ENCODE measurements at places on chromosomes 6 and 20. TPM values are rescaled to one million over a fixed set of nuclear protein-coding genes. Genes with fewer than 3 reads are reported as not detected.

- DNase-seq = no peak
Observed at GRCh38 chr20:7199861-7200260, 432.4 kb downstream of the BMP2 start.

- DNase-seq = no peak
Observed at GRCh38 chr20:62737271-62737811, 28.7 kb downstream of the NTSR1 start.

GRCh38 chr6:7721649-7722048 is 4.2 kb upstream of the BMP6 start:
- DNase-seq = no peak

CHD6 gene
- total RNA-seq = 52.9 TPM

RAD21L1 gene
- not detected for total RNA-seq

GRCh38 chr20:32450484-32451061 is 92.4 kb downstream of the ASXL1 start:
- no peak for DNase-seq

- no peak for DNase-seq
Observed at GRCh38 chr6:138008791-138009190, 98.4 kb downstream of the PERP start.

DNA sequence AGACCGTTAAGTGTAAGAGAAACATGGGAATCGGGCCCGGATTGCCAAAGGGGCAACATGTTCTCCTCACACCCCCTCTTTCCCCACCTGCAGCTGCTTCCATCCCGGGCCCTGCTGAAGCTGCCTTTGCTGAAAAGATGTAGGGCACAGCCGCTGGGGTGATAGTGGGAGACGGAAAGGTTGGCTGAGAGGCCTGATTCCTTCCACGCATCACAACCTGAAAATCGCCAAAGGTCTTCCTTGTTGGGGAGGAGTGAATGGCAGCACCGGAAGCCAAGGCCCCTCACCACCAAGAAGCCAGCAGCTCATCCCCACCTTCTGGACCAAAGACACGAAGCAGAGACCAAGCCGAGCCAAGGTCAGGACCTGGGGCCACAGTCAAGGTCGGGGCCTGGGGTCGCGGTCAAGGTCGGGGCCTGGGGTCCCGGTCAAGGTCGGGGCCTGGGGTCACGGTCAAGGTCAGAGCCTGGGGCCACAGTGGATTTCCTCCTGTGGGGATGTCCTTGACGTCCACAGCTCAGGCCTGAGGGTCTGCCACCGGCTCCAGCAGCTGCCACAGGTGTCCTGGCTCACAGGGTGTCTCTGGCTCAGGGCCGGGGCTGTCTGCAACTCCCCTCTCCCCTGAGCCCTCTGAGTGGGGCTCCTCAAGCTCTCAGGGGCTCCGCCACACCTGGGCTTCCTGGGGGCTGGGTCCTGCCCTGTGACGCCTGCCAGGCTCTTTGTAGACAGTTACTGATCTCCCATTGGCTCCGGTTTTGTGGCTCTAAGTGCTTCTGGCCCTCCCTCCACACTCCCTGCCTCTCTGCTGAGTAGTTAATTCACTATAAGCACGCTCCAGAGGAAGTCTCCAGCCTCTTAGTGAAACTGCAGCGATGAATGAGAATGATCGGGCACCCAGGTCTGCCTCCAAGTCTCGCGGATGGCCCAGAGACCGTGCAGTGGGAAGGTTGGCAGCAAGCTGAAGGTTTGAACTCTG is 5.5 kb upstream of the CHRNA4 start:
- DNase-seq = peak; percentile 11

DNA sequence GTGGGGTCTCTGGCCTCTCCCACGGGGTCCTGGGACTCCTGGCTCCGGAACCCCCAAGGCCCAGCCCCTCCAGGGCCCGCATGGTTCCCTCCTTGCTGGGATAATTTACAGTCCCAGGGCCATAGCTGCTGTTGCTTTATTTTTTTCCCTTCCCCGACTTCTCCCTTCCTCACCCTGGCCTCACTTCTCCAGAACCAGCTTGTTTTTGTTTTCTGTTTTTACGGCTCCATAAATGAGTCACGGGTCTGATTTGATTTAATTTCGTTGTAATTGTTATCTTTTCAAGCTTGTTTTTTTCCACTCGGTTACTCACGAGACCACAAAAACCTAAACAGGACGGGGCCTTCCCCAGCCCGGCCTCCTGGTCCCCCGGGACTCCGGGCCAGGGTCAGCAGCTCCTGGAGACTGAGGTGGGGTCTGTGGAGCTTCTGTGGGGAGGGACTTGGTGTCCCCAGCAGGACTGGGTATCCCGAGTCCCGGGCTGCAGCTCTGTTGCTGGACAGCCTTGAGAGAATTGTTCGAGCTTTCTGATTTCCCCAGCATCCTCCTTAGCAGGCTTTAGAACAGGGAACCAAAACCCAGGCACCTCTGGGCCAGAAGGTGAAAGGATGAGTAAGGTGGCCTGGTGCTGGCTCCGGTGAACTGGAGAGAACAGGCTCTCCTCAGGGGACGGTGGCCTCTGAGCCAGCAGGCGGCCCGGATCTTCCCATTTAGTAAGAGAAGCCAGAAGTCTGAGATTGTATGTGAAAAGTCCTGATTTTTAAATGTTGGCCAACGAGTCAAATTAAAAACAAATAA is 94.9 kb downstream of the CEBPB start:
- DNase-seq = no peak

SUMO4 gene
- total RNA-seq = 0.24 TPM

GRCh38 chr6:112311950-112312547 is 35.1 kb upstream of the RFPL4B start:
- no peak for DNase-seq

DNA sequence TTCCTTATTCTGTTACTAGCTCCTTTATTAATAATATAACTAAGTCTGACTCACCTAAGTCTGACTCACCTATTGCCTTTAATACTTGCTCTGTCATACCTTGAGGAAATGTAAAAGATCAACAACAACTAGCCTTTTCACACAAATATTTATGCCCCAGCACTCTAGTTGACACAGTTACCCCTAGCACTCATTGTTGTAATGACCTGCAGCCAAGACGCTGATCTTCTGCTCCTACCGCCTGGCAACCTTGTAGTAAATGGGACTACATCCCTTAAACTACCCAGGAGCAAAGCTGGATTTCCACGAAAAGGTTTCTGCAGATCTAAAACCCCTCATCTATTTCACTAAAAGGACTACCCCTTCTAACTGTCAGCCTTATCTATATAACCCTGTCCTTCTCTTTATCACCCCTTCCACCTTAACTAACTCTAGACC is 90.0 kb downstream of the PLG start:
- DNase-seq = no peak

SAPCD1 gene
- not detected for total RNA-seq

Data from heart right ventricle (tissue), 16 donors.